ENCODE measurements at places on chromosomes 3 and 15.

DNA sequence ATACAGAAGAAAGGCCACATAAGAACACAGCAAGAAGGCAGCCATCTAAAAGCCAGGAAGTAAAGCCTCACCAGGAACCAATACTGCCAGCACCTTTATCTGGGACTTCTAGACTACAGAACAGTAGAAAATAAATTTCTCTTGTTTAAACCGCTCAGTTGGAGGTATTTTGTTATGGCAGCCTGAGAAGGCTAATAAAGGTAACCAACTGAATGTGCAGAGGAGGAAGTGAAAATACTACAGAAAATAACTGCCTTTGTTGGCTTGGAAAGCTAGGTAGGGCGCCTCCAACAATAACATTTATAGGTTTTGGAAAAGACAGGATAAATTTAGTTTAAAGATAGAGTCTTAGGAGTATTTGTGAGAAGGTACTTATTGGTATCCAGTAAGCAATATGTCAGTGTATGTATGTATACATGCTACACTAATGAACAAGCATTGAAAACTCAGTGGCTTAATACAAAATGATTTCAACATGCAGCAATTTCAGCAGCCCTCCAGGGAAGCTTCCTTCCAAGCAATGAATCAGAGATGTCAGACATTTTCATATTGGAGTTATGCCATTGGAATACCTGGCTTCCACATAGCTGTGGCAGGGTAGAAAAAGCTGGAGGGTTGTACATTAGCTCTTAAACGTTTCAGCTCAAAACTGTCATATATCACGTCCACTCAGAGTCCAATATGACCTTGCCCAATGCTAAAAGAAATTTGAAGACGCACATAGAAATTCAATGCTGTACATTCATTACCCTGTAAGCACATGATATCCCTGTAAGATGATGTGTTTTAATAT, 48.9 kb downstream of the ZBBX start:
- DNase-seq, result no peak

- no peak for DNase-seq
Measured at GRCh38 chr3:99601515-99601914, 36.9 kb upstream of the COL8A1 start.

DNA sequence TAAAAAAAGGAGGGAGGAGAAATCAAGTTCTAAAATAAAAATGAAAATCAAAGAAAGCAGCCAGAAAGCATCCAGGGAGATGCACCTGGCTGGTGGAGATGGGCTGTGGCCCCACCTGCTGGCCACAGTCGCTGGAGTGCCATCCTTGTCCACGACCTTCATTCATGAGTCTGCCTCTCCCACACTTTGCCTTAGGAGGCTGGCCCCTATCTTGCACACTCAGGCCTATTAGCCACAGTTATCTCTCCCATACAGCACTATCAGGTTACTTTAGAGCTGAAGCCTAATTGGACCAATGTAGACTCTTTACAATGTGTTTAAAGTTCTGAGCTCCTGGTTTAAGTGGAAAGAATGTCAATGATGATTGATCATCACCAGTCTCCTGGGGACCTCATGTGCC, 392.0 kb upstream of the RORA start:
- no peak for DNase-seq

GRCh38 chr15:31034152-31034551, 42.7 kb upstream of the MTMR10 start:
- DNase-seq, result no peak

DNA sequence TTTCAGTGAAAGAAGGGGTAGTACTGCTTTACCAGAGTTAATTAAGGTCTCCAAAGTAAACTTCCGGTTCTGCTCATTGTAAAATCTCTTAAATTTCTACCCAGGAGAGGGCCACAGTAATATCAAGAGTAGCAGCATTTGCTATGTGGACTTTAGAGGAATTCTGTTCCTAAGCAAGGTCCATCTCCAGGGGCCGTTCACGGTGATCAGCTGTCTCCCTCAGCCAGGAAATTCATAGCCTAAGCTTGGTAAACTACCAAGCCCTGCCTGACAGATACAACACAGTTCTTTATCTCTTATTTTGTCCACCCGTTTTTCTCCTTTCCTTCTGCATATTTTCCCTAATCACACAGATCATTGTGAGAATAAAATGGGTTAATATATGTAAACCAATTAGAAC, 2.3 kb downstream of the DUT start:
- no peak for DNase-seq

DNA sequence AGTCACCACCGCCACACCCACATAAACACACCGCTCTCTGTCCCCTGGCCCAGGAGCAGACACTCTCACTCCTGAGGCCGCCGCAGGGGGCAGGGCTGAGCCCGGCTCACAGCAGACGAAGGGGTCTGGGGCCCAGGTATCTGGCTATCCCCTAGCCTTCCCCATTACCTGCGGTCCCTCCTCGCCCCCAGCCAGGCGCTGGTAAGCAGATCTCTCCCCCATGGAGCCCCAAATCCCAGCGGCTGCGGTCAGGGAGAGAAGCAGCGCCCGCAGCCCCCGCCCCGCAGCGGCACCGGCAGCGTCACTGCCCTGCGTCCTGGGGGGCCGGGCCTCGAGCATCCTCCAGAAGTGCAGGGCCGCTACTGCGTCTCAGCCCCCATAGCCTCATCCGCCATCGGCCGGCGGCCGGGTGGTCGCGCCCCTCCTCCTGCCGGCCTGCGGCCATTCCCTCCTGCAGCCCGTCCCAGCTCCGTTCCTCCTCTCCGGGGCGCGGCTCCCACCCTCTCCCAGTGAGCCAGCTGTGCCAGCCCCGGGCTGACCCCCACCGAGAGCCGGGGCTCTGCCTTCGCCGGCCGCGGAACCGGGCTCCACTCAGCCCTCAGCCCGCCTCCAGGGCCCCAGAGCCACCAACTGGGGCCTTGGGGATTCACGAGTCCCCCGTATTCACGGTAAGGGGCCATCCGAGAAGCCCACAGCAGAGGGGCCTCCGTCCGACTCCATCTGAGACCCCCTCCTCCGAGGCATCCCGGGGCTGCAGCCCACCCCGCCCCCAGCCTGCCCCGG, 13.1 kb downstream of the TNK2 start:
- peak; percentile 54 for DNase-seq

- DNase-seq, result no peak
Measured at GRCh38 chr15:38623744-38624143, 59.1 kb upstream of the RASGRP1 start.

DNA sequence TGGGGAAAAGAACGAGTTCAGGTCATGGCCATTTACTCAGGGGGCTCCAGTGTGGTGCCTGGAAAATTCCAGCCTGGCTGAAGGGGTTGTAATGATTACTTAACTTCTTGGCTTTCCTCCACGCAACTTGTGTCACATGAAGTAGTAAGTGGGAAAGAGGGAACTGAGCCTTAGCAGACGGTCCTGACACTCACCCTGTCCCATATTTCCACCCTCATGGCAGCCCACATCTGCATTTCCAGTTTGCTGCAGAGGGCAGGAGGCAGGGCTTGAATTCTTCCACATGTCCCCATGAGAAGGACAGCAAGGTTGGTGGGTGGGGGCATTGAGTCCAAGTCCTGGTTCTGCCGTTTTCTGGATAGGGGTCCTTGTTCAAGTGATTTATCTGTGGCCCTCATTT, 7.8 kb upstream of the CAMP start:
- DNase-seq, result no peak

DNA sequence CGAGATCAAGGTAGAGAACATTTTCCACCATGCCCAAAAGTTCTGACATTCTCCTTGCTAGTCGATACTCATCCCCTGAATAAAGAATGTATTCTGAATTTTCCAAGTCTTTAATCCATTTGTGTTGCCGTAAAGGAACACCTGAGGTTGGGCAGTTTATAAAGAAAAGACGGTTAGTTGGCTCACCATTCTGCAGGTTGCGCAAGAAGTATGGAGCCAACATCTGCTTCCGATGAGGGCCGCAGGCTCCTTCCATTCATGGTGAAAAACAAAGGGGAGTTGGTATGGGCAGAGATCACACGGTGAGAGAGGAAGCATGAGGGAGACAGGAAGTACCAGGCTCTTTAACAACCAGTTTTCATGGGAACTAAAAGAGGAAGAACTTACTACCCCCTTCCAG, 121.2 kb downstream of the DCLK3 start:
- DNase-seq, result no peak

DNA sequence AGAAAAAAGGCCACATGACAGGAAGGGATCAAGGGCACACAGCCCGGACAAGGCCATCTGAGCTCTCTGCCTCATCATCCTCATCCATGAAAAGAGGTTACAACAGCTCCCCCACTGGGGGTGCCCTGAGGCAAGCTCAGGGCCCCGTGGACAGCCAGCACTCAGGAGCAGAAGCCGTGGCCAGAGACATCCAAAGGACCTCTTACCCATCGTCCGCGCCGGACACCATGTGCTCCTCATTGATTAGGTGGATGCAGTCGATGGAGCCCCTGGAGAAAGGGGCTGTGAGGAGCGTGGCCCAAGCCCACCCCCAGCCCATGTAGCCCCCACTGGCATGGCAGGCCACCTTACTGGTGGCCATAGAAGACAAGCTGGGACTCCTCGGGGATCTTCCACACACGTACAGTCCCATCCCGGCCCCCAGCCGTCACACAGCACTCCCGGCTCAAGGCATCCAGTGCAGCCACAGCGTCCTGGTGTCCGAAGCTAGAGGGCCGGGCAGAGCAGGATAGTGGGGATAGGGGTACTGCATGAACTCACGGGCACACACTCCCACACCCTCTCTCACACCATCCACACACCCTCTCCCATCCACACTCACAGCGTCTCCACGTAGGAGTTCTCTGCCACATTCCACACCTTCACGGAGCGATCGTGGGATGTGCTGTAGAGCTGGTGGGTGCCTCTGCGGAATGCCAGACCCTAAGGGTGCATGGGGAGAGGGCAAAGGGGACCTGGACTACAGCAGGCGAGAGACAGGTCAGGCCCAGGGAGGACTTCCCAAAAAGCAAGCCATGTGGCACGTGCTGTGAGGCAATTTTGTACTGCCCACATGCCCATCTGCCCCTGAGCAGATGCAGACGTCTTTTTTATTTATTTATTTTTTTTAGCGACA, 6.5 kb downstream of the RRP9 start:
- no peak for DNase-seq

GRCh38 chr15:81747482-81747881, 298.3 kb downstream of the MEX3B start:
- DNase-seq, result no peak

- peak; percentile 16 for DNase-seq
Measured at GRCh38 chr3:9730657-9731205, 804 bp upstream of the BRPF1 start.

DNA sequence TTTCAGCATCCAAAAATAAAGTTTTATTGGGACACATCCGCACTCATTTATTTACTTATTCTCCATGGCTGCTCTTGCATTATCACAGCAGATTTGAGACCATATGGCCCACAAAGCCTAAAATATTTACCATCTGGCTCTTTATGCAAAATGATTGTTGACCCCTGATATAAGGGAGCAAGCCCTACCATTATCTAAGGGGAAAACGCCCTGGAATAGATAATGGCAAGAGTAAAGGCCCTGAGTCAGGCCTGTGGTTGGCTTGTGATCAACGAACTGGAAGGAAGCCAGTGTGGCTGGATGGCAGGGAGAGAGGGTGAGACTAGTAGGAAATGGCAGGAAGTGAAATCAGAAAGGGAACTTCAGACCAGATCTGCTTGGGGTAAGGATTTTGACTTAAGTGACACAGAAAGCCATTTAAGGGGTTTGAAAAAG, 24.6 kb upstream of the DMXL2 start:
- no peak for DNase-seq

DNA sequence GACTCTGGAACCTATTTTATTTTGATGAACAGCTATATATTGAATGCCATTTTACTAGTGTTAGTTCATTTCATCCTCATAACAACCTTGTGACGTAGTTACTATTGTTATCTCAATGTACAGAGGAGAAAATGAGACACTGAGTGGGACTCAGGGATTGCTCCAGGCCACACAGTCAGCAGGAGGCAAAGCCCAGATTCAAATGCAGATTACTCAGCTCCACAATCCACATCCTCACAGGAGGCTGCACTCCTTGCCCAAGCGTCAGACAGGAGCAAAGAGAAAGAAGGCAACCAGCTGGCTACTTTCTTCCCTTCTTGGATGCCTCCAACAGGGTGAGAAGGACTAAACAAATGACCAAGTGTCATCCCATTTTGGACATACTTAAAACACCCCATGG, 92.0 kb upstream of the CCDC54 start:
- no peak for DNase-seq

DNA sequence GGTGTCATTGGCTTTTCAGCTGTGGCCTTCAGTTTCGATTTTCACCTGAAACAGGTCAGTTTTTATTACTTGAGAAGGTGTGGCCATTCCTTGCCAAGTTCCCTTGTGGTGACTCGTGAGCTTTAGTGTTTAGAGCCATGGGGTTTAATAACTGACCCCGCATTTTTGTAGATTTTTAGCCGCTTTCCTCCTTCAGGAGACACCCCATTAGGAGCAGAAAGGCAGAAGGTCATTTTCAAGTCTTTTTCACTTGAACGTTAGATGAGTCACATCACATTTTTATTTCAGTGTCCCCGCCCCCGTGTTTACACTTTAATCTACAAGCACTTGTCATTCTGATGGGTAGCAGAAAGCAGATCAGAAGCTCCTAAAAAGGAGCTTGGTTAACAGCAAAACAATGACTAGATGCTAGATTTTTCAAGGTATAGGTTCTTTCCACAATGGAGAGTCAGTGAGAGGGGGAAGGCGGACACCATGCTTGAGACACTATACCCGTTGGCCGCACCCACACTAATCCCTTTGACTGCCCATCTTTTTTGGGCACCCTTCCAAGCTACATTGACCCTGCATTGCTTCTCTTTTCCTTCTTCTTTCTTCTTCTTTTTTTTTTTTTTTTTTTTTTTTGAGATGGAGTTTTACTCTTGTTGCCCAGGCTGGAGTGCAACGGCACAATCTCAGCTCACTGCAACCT, 132.7 kb downstream of the GHSR start:
- no peak for DNase-seq

- no peak for DNase-seq
Measured at GRCh38 chr15:35211240-35211902, 126.3 kb upstream of the NANOGP8 start.

GRCh38 chr3:56421205-56421604, 47.1 kb downstream of the ERC2 start:
- DNase-seq, result peak; percentile 4

GRCh38 chr3:133457465-133458067, 57.7 kb downstream of the BFSP2 start:
- no peak for DNase-seq

- no peak for DNase-seq
Measured at GRCh38 chr3:138800248-138800647, 34.5 kb downstream of the PIK3CB start.

DNA sequence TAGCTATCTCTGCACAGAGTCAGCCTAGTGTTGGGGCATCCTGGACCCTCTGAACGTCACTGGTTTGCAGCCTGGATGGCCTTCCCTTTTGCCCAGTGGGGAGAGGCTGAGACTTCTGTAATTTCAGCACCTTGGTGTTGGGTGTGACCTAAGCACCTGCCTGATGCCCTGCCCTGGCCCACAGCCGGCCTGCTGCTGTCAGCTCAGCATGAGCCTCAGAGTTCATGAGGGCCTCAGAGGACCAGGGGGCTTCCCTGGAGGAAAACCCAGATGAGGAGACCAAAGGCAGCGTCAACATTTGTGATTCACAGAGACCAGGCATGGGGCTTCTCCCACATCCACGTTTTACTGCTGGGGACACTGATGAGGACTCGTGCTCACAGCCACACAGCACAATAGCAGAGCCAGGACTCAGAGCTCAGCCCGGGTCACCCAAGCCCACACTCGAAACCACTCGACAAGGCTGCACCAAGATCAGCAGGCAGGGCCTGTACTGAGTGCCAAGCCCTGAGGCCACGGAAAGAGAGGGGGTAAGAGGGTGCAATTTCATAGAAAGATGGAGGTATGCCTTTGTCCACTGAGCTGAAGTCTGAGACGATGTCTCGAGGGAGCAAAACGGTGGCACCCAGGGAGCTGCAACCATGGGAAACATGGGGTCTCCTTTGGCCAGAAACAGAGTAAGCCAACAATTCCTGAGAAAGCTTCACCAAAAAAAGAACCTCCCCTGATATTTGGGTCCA, 9.9 kb upstream of the GP9 start:
- no peak for DNase-seq

Data from stimulated activated CD8-positive, alpha-beta memory T cell treated with anti-CD3 and anti-CD28 coated beads, Interleukin-15, amount 100 ng/mL, for 48 hours (primary cell).